ENCODE measurements at places on chromosomes 6 and 20.

DNA sequence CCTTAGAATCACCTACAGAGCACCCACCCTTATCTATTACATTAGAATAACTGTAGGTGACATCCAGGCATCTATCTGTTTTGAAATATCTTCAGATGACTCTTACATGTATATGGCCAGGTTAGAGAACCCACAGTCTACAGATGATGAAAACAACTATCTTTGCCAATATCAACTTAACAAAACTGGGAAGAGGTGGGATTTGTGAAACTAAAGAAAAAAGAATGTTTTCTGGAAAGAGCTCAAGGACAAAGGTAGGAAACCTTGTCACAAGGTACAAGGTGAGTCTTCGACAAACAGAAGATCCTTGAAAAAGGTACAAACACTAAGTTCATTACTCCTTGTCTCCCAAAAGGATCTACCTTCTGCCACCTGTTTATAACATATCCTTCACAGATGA lies 47.0 kb upstream of the DST start:
- no peak for DNase-seq

GRCh38 chr6:124983383-124984083 lies 21.3 kb downstream of the RNF217 start:
- DNase-seq = no peak

DNA sequence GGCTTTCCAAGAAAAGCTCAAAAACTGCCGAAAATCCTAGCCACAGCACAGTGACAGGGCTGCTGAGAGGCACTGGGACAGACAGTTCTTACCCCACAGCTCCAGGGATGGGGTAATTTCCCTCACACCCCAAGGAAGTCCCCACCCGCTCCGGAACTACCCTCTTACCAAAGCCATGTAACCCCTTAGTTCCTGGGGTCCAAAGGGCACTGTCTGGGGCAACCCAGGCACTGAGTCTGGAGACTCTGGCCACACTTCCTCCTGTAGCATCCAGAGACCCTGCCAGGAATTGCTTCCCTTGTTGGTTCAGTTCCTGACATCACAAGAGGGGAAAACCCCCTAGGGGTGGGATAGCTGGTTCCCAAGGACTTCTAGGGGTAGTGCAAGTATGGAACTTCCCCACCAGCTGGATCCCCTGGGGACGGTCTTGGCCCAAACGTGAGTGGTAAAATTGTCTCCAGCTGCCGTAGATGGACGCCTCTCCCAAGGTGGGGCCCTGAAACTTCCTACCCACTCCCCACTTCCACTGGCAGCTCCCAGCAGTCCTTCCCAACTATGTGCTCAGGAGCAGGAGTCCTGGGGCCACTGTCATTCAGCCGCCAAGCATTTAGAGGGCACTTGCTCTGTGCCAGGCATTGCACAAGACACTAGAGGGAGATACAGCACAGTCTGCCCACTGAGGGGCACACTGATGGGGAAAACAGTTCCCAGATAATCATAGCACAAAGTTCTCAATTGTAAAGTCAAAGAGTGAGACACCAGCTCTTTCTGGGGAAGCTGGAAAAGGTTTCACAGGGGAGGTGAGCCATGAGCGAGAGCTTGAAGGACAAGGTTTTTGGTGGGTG lies 17.2 kb upstream of the HCK start:
- DNase-seq = no peak

DNA sequence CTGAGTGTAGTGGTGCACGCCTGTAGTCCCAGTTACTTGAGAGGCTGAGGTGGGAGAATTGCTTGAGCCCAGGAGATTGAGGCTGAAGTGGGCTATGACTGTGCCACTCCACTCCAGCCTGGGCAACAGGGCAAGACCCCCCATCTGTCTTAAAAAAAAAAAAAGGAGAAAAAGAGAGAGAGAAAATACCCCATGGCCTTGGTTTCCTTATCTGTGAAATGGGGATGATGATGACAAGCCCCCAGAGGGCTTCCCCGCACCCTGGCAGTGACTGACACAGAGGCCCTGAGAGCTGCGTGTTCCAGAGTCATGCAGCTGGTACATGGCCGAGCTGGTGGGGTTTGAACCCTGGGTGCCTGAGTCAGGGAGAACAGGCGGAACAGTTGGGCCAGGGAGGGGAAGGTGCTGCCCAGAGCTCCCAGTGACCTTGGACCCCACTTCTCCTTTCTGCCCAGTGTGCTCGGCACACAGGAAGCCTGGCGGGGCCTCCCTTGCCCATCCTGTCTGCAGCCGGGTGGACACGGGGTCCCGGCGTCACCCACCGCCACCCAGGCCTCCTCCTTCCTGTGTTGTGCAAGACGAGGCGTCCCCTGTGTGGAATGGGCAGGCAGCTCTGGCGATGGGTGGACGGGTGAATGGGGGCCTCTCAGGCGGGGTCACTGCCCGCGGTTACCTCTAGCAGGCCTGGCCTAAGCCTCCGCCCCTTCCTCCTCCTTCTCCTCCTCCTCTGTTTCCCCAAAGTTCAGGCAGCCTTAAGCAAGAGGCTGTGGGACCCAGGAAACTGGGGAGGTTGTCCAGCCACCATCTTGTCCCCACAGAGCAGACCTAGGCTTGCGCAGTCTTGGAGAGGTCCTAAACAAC lies 84.2 kb downstream of the CEBPB start:
- DNase-seq = no peak

- DNase-seq = no peak
Observed at GRCh38 chr6:43115365-43115764, 39.3 kb downstream of the PTK7 start.

DNA sequence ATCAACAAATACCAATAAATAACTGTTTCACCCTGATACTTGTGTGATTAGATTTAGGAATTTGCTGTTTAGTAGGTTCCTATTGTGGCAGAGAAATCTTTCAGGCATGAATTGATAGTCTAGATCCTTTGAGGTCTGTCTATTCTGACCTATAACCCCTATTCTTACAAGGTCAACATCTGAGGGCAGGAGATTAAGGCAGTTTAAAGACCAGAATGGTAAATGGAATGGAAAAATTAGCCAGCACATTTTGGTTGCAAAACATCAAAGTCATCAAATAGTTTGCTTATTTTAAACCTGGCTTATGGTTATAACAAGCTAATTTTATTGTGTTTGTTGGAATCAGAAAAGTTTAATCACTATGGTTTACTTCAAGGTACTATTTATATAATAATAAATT lies 78.4 kb downstream of the LIN28B start:
- no peak for DNase-seq

- no peak for DNase-seq
Observed at GRCh38 chr6:124943658-124944057, 18.6 kb upstream of the RNF217 start.

DNA sequence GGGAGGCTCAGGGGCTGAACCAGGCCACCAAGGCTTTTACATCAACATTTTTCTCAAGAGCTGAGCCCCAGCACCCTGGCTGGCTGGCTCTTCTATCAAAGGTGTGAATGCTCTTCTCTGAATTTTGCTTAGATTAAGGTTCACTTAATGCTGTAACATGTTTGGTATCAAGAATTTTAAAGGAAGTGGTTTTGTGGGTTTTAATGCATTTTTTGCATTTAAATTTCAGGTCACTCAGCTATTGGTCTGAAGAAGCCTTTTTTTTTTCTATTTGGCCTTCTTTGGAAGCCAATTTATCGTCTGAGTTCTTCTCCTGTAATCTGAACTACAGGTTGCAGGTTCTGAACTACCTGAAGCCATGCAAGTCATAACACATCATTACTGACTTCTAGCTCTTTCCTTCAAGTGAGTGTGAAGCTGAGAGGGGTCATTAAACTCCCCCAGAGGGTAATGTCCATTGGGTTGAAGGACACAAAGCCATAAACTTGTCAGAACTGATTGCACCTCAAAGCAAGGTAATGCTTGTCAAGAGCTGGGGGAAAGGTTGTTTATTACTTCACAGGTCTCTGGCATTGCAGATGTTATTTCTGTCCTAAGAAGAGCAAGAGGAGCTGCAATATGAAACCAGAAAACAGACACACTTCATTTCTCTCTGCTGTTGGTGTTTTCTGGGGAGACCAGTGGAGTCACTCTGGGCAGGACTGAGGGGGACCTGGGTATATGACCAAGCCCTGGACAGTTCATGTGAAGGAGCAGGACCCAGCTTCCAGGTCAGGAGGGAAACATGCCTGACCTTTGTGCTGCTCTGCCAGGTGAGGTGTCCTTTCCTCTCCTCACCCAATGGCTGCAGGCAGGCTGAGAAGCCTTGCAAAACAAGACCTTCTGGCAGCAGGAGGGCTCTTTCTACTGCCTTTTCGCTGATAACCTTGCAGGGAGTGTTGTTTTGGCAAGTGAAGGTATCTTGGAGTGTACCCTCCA lies 26.1 kb upstream of the NEDD9 start:
- DNase-seq = peak; percentile 15

DNA sequence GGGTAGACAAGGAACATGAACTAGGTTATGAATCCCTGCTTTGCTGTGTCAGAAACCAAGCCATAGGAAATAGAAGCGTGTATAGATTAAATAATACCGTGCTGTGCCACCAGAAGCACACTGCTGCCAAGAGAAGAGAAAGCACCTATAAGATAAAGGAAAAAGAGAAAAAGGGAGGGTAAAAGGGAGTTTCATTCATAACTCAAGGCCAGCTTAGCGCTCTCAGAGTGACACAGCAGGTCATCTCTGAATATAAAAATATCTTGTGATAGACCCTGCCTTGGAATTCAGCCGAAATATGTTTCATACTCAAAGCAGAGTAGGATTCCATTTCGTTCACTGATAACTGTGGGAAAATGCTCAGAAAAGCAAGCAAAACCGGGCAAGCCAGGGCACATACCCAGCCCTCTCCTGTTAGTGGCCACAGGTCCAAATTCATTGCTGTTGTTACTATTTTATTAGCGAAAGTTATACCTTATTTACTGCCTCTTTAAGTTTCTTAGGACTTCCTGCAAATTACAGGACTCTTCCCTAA lies 8.7 kb downstream of the JAG1 start:
- no peak for DNase-seq
